Activated CD4-positive, CD25-positive, alpha-beta regulatory T cell treated with anti-CD3 and anti-CD28 coated beads, Interleukin-2, amount 50 U/mL, for 72 hours (primary cell): ENCODE measurements at places on chromosomes 11 and 22.
A peak's percentile ranks its signal among the peaks of the same experiment; 100 is the strongest.

DNA sequence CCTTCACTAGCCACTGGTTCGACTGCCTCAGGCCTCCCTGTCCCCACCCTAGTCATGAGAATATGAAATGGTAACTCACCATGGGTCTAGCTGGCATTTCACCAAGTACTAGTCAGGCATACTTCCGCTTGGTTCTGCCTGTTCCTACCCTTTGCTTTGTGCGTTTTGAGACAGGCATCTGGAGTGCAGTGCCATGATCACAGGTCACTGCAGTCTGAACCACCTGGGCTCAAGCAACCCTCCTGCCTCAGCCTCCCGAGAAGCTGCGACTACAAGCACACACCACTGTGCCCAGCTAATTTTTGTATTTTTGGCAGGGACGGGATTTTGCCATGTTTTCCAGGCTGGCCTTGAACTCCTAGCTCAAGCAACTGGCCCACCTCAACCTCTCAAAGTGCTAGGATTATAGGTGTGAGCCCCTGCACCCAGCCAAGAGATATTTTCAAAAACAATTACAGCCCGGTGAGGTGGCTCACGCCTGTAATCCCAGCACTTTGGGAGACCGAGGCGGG, 14.1 kb downstream of the HRAS start:
- DNase-seq, result no peak

DNA sequence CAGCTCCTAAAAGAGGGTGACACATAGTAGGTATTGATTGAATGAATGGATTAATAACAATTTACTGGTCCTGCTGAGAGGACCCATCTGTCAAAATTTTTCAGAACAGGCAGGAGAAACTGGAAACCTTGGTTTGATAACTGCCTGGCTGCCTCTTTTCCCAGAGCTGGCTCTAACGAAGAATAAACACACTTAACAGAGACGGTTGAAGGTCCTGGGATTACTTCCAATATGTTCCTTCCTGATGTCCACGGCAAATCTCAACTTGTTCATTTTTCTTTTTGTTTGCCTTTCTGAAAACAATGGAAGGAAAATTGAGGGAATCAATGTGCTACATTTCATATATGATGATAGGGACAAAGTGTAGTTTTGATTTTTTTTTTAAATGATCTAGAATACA, 76.5 kb upstream of the SYT13 start:
- no peak for DNase-seq

DNA sequence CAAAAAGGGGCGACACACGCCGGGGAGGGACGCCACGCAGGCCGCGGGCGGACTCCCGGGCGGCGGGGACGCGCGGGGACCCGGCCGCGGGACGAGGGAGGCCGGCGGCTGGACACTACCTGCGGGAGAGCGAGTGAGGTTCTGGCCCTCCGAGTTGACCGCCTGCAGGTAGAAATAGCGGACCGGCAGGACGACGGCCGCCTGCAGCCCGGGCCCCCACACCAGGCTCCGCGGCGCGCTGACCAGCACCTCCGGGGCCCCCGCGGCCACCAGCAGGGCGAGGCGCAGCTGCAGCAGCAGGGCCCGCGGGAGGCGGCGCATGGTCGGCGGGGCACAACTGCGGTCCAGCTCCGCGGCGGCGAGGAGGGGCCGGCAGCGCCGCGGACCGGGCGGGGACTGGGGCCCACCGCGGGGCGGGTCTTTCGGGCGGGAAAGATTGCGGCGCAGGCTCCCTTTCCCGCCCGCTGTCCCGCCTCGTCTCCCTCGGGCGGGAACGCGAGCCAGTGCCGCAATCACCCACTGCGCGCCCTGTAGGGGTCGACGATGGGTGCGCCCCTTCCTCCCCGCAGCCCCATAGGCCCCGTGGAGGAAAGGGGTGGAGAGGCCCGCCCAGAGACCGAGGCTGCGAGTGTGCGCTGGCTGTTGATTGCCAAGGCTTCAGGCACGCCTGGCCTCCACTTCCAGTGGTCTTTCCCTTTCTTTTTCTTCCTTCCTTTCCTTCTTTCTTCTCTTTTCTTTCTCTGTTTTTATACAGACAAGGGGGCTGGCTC, at the start of gene POGLUT3:
Gene POGLUT3 (minus strand): TSS at position 339 of the 770 bp plus-strand sequence. CDS start 18 bp downstream, at position 321.
- peak; percentile 59 for DNase-seq

DNA sequence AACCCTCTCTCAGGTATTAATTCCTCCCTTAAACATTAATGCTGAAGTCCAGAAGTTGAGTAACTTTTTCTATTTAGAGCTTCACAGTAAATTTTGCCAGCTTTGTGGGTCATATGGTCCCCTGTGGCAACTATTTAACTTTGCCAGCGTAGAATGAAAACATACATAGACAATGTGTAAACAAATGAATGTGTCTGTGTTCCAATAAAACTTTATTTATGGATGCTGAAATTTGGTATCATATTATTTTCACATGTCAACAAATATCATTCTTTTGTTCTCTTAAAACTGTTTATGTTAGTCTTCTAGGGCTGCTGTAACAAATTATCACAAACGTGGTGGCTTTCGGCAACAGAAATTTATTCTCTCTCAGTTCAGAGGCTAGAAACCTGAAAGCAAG, 85.1 kb downstream of the TMEM135 start:
- DNase-seq, result no peak

DNA sequence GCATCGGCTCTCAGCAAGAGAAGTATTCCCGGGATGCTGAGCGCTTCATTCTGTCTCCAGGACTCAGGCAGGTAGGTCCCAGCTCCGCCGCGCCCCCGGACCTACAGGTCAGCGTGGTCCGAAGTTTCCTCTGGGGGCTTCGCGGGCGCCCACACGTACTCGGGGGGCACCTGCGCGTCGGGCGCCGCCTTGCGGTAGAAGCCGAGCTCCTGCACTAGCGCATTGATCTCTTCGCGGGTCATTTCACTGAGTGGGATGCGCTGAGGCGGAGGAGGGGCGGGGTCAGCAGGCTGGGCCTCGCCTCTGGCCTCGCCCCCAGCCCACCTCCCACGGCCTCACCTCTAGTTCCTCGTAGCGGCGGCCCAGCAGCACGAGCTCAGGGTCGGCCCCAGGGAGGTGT, 2.5 kb downstream of the SELENOM start:
- no peak for DNase-seq

DNA sequence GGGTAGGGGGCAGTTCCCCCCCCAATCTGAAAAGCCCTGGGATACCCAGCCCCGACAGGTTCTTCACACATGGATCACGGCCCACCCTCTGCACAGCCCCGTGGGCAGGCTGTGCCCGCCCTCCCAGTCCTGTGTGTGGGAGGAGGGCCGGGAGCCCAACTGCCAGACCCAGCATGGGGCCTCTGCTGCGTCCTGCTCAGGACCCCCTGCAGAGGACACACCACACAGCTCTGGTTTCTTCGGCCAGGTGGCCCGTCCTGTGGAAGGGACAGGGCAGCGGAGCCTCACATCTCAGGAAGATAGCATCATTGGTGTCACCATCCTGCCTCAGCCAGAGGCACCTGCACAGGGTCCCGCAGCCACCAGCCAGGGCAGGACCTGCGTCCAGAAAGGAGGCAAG, 396.0 kb downstream of the TBC1D22A start:
- no peak for DNase-seq
